NCI-H187 (cell line): ENCODE measurements at places on chromosomes 12 and 14.

- DNase-seq, result no peak
These were observed 10.1 kb upstream of the RAB35 start for GRCh38 chr12:120126635-120127005.

DNA sequence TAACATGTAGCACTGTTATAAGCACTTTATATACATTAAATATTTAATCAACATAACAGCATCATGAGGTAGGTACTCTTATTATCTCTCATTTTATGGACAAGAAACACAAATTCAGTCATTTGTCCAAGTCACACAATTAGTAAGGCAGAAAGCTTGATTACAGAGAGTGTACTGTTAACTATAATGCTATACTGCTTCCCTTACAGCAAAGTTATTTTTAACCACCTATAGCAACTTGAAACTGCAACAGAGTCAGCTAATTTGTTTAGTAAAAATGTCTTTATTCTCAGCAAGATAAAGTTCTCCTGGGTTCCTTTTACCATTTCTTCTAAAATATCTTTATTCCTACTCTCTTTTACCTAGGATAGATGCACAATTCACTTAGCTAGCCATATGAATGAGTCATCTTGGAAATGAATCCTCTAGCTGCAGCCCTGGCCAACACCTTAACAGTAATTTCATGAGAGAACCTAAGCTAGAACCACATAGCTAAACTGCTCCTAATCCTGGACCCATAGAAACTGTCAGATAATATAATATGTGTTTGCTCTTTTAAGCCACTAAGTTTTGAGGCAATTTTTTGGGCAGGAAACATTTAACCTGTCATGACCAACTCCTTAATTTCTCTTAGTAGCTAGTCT, 90.2 kb upstream of the HECTD1 start:
- DNase-seq, result no peak

DNA sequence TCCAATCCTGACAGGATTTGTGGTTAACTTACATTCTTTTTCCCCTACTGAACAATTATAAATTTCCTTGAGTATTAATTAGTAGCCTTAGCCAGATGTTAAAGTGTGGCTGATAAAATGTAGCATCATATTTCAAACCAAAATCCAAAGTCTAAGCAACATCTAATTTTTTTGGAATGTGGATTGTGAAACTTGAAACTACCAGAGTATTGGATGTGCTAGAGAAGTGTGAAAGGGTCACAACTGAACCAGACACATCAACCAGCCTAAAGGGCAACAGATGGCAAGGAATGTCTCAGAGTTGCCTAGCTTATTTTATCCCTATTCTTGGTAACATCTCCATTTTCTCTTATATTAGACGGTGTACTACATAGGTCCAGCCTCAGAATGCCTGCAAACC, 153.1 kb upstream of the DCN start:
- no peak for DNase-seq

DNA sequence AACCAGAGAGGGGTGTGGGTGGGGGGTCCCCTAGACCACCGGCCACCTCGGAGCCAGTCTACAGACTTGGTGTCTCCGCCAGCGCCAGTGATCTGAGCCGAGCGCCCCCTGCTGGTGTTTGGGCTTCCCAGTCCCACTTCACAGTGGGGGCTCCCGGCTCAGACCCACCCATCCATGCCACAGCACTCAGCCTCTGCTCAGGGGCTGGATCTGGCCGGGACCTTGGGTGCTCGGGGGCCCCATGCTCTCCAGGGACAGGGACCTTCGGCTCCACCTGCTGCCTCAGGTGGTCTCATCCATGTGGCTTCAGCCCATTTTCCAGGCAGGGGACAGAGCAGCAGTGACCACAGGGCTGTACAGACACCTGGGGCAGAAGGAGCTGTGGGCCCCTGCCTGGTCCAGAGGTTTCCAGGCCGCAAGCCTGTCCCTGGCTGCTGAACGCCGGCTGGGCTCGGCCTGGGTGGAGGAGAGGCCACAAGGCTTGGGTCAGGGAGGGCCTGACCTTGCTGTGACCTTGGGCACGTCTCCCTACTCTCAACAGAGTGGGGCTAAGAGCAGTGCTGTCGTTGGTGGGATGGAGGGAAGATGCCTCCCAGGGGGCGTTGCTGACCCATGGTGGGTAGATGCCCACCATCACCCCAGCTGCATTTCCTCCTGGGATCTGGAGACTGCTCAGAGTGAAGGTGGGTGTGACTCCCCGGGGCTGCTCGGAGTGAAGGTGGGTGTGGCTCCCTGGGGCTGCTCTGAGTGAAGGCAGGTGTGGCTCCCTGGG, 86.3 kb downstream of the KIF26A start:
- DNase-seq, result no peak

DNA sequence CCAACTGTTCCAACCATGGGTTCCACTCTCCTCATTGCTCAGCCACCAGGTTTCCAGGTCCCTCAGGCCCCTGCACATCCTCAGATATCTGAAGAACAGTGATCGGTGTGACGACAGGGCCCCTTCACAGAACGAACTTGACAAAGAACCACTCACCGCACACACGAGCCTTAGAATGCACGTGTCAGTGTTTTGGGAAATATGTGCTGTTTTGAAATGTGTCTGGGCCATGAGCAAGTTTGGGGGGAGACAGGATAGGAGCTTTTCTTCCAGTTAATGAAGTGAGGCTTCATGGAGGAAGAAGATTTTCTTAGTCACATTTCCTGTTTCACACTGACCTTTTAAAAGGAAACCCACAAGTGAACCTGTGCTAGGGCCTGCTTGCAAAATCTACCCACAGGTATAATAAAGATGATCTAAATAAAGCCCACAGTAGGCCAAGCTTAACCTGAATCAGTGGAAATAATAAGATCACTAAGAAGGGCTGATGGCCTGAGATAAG, 58.6 kb downstream of the ZFP36L1 start:
- no peak for DNase-seq

GRCh38 chr12:33589576-33590114, 150.0 kb upstream of the SYT10 start:
- DNase-seq, result no peak

DNA sequence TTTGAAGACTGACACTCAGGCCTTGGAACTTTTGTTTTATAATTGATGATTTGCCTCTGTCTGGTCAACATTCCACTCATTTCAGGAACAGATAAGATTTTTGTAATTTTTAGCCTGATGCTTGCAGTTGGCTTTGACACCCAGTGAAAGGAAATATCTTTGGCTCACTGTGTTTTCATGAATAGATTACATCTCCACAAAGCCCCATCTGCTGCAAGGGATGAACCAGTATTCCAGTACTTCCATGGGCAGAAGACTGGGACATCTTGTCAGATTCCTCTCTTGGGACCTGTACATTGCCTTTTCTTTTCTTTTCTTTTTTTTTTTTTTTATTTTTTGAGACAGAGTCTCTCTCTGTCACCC, 28.4 kb downstream of the GSG1 start:
- DNase-seq, result no peak

- no peak for DNase-seq
These were observed 1.6 kb downstream of the ZFC3H1 start for GRCh38 chr12:71661977-71662530.
